ENCODE measurements at places on chromosomes 2 and 18.

- no peak for DNase-seq
These were observed 12.2 kb downstream of the PKDCC start for GRCh38 chr2:42060028-42060427.

DNA sequence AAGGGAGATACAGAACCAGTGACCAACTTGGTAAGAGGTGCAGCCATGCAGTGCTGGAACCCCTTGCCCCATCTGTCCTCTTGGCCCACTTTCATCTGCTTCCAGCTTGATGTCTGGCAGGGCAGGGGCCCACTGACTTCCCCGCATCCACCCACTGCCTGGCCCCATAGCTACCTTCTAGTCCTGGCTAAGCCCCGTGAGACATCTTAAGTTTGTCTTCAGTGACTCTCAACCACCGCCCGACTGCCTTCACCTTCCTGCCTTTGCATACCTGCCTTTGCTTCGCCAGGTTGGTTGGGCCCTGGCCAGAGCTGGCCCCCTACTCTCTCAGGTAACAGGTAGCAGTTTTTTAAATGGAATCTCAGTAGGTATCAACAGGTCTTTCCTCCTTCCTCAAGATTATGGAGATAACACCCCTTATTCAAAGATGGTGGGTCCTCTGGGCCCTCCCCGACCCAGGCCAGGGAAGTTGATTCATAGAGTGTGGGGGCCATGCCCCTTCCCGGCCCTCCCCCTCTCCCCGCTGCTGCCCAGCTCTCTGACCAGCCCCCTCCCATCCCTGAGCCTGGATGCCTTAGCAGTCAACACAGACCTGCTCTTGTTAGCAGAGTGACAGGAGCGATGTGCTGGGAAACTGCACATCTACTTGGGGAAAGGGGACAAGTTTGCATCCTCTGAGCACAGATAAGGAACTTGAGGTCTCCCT lies 2.8 kb downstream of the ARID5A start:
- DNase-seq: no peak

DNA sequence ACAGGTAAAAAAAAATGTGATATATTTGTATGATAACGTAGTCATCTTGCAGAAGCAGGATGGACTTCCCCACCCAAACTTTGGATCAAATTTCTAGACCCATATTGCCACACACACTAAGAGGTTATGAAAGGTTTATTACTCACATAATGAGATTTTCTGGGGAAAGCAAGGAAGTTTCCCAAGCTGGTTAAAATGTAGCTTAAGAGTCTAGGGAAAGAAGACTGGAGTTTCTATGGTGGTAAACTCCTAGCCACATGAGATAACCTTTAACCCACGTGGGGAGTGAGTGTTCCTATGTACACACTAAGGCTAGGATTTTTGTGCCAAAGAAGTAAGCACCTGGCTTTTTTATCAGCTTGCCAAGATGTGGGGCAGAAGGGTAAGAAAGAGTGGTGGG lies 335.7 kb upstream of the UBE2E3 start:
- no peak for DNase-seq

GRCh38 chr18:22098563-22098989 lies 70.8 kb upstream of the GATA6 start:
- no peak for DNase-seq

DNA sequence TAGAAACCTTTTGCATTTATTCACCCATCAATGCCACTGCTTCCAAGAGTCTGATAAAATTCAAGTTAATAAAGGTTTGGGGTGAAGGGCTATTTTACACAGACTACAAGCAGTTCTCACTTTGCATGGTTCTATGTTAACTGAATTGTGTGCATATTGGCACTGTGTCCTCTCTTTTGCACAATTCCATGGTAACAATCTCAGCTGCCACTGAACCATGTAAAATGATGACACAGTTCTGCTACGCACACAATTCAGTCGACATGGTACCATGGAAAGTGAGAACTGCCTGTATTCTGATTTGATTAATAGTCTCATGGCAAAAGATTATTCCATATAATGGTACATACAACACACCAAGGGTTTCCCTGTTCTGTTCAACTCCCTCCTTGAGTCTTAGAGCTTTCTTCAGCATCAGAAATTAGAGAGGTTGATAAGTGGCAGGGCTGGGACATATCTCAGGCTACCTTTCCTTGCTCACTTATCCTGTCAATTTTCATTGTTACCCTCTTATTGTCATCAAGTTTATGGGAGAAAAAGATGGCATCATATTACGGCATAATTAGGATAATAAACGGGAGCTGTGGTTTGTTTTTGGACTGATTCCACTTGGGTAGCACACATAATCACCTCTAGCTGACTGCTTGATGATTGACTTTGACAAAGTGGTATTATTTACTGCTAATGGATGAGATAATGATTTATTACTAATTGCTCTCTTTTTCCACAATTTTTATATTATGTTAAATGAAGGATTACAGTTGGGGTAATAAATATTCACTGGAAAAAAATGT lies 139.3 kb upstream of the CREB1 start:
- DNase-seq: no peak

All from CD4-positive, alpha-beta T cell treated with Interleukin-2 at 100 ng/mL for 4 hours (primary cell).